ENCODE measurements at places on chromosomes 12 and 14.

- DNase-seq, result peak; percentile 89
These were observed 65.4 kb downstream of the ERC1 start for GRCh38 chr12:1056390-1056789.

- no peak for DNase-seq
These were observed 49.3 kb downstream of the AACS start for GRCh38 chr12:125114365-125115141.

DNA sequence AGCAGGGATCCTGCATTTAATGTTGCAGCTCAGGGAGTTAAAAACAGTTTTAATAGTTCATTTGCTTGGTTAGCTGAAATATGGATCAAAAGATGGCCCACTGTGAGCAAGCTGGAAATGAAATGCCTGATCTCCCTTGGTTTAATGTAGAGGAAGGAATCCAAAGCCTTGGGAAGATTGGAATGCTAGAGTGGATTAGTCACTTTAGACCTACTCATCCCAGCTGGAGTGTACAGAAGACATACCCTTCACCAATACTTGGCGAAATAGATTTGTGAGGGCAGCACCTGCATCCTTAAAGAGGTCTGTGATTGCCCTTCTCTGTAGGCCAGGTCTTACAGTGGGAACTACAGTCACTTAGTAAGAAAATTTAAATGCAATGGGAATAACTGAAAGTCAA is 58.0 kb upstream of the KRAS start:
- no peak for DNase-seq

DNA sequence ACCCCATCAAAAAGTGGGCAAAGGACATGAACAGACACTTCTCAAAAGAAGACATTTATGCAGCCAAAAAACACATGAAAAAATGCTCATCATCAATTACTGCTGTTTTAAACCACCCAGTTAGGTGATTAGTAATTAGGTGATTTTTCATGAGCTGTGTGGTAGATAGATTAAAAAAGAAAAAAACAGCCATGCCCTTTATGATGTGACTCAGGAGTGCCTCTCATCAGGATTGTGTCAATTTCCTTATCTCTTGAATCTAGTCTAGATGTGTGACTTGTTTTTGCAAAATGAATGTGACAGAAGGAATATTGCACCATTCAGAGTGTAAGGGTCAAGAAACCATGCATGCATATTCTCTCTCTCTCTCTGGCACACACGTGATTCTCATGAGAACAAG is 5.7 kb downstream of the OR10A7 start:
- DNase-seq, result no peak

- no peak for DNase-seq
These were observed 28.4 kb downstream of the PLEKHG3 start for GRCh38 chr14:64732536-64733120.

GRCh38 chr12:3752741-3753486 is at the start of gene CRACR2A:
TSS of gene CRACR2A (minus strand) at chr12:3753109. CDS start at chr12:3696999, 56,110 bp downstream.
- peak; percentile 92 for DNase-seq

GRCh38 chr12:93407054-93407962 is 29.6 kb downstream of the NUDT4 start:
- peak; percentile 42 for DNase-seq

GRCh38 chr12:87704374-87704773 is 324.8 kb downstream of the C12orf50 start:
- DNase-seq, result peak; percentile 17

GRCh38 chr12:6058481-6059161 is 65.8 kb downstream of the VWF start:
- DNase-seq, result no peak

- no peak for DNase-seq
These were observed 31.6 kb downstream of the PPP1R36 start for GRCh38 chr14:64581363-64581762.

DNA sequence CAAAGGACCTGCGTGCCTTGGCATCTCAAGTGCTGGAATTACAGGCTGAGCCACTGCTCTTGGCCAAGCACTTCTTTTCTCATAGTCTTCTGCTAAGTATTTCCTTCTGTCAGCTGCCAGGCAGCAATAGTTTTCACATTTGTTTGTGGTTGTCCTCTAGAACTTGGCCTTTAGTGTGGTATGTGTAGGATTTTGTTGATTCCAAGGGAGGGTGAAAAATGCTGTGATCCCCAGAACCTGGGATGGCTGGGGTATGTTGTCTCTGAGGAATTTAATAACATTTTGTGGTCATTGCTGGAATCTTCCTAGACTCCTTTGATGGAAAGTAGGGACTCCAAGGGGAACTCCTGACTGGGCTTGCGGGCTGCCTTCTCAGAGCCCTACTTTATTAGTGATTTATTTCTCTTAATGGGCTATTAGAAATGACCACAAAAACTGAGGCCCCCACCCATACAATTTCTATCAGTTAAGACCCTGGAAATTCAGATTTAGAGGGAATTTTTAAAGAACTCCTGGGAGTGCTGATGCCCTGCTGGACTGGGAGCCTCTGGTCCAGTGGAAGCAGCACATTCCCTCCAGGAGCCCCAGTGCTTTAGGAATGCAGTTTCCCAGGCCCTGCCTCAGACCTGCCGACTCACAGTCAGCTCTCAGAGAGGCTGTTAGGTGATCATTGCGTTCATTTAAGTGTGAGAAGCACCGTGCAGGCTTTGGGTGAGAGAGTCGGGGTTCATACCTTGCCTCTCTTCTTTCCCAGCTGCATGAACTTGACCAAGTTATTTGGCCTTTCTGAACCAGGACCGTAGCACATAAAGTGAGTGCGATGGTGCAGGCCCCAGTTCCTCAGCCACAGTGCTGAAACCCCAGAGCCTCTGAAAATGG is 22.7 kb downstream of the TRAF3 start:
- no peak for DNase-seq

DNA sequence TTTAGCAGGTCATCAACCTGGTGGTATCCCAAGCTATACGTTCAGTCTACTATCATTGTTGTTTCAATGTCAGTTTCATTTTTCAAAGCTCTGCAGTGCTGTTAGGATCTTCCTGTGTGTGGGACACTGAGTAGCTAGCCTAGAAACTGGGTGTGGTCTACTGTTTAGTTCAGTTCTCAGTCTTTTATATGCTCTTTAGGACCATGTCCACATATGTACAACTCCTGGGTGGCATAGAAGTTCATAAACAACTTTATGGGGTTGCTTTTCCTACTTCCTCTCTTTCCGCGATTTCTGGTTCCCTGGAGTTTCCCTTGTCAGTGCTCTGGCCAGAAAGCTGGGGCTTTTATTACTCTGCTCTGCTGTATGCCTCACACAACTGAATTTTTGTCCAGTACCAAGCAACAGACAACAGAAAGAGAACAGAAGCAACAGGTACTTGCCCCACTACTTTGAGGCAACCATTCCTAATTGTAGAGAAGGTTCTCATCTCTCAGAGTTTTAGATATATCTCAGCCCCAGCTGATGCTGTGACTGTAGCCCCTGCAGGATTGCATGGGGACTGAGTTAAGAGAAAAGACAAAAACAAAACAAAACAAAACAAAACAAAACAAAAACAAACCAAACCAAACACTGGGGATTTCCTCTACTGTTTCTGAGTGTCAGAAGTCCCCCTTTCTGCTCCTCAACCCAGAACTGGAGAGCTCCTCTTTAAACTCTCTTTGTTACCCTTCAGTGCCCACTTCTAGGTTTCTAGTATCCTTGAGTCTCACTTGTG is 30.3 kb downstream of the MIS18BP1 start:
- DNase-seq, result no peak

DNA sequence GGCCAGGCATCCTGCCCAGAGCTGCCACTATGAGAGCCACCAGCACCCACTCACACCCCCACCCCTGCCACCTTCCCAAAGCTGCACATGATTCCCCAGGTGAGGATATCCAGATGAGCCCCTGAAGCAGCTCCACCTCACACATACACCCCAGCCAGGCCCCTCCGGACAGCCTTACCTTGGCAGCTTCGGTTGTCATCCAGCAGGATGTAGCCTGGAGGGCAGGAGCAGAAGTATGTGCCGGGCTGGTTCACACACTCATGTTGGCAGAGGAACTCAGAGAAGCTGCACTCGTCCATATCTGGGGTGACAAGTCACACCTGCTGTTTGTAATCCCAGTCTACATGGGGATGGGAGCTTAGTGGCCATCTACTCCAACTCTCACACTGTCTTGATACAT is 15.4 kb upstream of the TC2N start:
- no peak for DNase-seq

DNA sequence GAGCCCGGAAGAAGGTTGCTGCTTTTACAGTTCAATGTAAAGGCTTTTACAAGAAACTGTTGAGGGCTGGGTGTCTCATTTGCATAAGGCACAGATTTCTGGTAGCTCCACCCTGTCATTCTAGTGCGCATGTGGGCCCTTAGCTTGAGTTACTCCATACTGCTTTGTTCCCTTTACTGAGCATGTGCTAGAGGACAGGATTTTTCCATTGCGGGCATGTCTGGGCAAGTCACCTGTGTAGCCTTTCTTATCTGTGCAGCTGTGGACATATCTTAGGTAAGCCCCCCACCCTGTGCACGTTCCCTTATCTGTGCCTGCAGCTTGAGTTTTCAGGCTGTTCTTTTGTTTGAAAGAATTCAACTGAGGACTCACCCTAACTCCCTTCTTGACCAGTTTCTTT is 56.2 kb upstream of the ARHGAP5 start:
- peak; percentile 21 for DNase-seq

DNA sequence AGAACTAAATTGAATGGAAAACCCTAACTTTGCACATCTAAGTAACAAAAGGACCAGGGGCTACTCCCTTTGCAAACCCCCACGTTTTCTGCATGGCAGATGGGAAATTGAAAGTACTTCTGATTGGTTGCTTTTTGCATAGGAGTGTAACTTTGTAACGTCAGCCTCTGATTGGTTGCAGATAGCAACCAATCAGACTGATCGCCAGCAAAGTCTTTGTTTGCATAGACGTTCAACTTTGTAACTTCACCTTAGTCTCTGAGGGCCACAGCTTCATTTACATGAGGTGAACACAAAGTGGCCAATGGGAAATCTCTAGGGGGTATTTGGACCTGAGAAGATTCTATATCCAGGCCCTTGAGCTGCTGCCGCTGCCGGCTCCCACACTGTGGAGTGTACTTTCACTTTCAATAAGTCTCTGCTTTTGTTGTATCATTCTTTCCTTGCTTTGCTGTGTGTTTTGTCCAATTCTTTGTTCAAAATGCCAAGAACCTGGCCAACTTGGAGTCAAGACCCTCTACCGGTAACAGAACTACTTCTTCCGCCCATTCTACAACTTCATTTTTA is 102.5 kb upstream of the PRICKLE1 start:
- DNase-seq, result no peak

DNA sequence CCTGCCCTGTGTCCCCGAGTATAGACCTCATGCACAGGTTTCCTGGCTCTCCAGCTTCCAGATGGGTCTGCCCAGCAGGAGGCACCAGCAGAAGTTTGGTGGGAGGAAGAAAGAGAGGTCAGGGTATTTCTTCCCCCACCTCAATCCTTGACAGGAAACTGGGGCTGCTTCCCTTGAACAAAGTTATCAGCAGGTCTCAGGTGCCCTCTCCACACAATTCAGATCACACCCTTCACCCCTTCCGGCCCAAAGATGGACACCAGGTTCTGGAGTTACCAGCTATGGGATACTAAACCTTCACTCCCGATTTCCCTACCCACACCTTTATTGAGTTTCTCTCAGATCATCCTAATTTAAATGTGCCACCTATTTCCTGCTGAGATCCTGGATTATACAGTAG is 1.2 kb downstream of the SART3 start:
- no peak for DNase-seq

DNA sequence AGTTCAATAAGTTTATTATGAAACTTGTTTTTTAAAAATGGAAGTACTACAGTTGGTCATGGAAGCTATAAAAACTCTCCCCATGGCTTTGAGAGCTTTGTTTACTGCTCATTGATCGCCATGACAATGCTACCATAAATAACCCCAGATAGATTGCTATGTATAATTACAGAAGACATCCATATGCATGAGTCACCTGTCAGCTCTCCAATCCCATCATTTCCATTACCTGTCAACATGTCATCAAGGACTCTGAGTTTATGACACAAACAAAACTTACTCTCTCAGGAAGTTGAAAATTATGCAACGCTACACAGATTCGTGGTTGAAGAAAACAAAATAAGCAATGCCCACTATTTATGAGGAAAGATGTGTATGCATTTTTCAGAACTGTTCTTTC is 144.4 kb downstream of the SEC23A start:
- peak; percentile 49 for DNase-seq

DNA sequence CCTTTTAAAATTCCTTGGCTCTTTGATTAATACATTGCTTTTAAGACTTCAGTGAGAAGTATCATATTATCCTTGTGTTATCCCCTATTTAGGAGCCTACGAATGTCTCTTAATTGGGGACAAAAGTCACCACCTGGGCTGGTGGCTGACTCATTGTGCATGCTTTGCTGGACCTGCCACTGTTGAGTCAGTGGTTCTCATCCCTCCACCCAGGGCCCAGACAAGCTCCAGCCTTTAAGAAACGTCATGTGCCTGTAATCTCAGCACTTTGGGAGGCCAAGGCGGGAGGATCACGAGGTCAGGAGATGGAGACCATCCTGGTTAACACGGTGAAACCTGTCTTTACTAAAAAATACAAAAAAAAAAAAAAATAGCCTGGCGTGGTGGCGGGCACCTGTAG is 57.9 kb downstream of the OTX2 start:
- peak; percentile 43 for DNase-seq

GRCh38 chr12:118371321-118372282 is 1.1 kb downstream of the TAOK3 start:
- DNase-seq, result peak; percentile 33

DNA sequence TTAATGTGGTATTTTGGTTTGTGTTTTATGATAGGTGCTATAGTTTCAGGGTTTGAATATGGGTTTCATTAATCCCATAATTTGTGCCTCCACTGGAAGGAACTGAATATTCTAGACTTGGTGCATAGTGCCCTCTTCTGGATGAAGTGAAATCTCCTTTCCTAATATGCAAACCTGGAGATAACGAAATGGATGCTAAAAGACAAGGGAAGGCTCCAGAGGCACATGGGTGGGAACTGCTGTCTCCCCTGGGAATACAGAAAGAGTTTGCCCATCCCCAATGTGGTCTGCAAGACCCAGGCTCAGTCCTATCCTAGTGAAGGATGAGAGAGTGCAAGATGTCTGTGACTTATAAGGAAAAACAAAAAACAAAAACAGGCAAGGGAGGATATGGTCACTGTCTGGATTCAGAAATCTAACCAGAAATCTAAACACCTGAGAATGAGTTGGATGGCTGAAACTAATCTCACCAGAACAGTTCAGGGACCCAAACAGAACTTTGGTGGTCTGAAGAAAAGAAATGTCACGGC is 142.3 kb upstream of the TMPO start:
- DNase-seq, result peak; percentile 86

DNA sequence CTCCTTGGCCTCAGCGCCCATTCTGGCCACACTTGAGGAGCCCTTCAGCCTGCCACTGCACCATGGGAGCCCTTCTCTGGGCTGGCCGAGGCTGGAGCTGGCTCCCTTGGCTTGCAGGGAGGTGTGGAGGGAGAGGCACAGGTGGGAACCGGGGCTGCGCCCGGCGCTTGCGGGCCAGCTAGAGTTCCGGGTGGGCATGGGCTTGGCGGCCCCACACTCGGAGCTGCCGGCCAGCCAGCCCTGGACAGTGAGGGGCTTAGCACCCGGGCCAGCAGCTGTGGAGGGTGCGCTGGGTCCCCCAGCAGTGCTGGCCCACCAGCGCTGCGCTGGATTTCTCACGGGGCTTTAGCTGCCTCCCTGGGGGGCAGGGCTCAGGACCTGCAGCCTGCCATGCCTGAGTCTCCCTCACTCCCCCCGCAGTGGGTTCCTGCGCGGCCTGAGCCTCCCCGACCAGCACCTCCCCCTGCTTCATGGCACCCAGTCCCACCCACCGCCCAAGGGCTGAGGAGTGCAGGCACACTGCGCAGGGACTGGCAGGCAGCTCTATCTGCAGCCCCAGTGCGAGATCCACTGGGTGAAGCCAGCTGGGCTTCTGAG is 28.0 kb downstream of the TMEM117 start:
- DNase-seq, result no peak

GRCh38 chr14:38839694-38840365 is 263.2 kb downstream of the SEC23A start:
- DNase-seq, result no peak

All from NCI-H69 (cell line).